Stimulated activated CD4-positive, alpha-beta T cell treated with anti-CD3 and anti-CD28 coated beads, Interleukin-1b, Interleukin-23, amount 100 ng/mL, for 1 hour (primary cell): ENCODE measurements at places on chromosomes 2 and 18.

DNA sequence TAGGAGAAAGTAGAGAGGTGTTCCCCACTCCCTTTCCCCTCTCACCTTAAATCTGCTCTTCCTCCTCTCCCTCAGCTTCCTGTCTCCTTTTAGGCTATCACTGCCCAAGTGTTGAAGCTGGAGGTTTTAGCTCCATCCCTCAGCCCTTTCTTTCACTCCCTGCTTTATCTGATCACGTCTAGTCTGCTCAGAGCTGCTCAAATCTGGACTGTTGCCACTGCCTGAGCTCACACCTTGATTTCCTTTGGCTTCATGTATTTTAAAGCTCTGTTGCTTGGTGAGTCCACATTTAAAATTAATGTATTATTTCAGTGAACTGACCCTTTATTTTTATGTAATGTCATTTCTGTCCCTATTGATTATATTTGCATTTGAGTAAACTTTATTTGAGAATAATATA lies 236.6 kb downstream of the PTGR3 start:
- no peak for DNase-seq

- no peak for DNase-seq
These were observed 37.0 kb downstream of the TWIST2 start for GRCh38 chr2:238884812-238885408.

- no peak for DNase-seq
These were observed 32.2 kb downstream of the KIF5C start for GRCh38 chr2:148907085-148907785.

DNA sequence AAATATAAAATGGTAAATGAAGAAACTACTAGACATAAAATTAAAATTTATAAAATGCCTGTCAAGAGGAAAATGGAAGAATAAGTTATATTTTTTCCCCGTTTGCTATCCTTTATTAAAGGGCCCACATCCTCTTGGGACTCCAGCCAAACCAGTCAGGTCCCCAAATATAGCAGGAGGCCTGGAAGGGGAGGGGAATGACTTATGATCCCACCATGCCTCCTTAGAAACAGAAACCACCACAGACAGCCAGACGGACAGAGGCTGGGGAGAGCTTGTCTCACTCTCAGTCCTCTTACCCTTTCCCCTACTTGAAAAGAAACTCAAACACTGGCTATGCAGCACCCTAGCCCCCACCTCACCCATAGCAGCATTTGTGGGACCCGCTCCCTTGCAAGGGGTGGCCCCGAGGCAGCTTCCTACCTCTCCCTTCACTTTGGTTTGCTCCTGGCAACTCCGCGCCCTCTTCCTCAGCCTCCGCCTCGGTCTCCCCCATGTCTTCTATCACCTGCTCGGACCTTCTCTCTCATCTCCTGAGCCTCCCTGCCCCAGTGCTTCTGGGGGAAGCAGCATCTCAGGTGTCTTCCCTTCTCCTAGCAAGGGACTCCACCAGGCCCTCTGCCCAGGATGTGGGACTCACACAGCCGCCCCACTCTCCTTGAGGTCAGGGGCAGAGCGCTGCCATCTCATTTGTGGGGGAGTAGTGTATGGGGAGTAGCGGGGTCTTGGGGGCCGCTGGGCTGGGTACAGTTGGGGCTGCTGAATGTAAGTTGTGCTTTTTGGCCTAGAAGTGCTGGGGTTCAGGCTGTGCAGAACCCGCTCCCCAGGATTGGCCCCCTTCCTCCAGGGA lies 37.4 kb upstream of the ANKRD62 start:
- no peak for DNase-seq

- DNase-seq = no peak
These were observed 212.8 kb upstream of the SOX11 start for GRCh38 chr2:5479265-5479928.

- no peak for DNase-seq
These were observed 55.9 kb upstream of the KIF5C start for GRCh38 chr2:148819019-148819585.
